HFFc6 (cell line): ENCODE measurements at places on chromosomes 2 and 18.
A peak's percentile ranks its signal among the peaks of the same experiment; 100 is the strongest.

DNA sequence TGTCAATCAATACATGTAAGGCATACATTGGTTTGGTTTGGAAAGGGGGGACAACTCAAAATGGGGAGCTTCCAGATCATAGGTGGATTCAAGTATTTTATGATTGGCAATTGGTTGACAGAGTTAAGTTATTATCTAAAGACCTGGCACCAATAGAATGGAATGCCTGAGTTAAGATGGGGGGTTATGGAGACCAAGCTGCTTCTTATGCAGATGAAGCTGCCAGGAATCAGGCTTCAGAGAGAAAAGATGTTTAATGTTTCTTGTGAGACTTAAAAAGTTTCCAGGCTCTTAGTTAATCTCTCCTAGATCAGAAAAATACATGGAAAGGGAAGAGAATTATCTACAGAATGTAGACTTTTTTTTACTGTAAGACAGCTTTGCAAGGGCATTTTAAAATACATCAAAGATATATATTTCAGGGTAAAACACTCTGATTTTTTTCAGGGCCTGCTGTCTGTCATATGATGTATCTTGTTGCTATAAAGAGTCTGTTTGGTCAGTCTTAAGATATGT is 1343.2 kb upstream of the LRRTM1 start:
- no peak for DNase-seq

- no peak for DNase-seq
Observed at GRCh38 chr2:146927080-146927711, 917.6 kb upstream of the ACVR2A start.

DNA sequence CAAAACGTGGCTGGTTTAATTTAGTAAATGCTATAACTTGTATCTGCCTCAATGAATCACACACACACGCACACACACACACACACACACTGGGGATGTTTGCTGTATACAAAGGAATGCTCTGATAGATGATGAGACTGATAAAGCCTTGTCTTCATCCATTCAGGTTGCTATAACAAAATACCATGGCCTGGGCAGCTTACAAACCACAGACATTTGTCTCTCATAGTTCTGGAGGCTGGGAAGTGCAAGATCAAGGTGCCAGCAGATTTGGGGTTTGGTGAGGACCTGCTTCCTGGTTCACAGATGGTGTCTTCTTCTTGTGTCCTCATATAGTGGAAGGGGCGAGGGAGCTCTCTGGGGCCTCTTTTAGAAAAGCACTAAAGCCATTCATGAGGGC is 149.5 kb upstream of the HDAC4 start:
- DNase-seq = peak; percentile 3

GRCh38 chr18:79896738-79897137 is 54.7 kb downstream of the SLC66A2 start:
- DNase-seq = no peak

GRCh38 chr2:158600155-158600802 is 143.5 kb downstream of the PKP4 start:
- DNase-seq = peak; percentile 88

- peak; percentile 56 for DNase-seq
Observed at GRCh38 chr2:238513346-238513745, 86.6 kb downstream of the ASB1 start.

DNA sequence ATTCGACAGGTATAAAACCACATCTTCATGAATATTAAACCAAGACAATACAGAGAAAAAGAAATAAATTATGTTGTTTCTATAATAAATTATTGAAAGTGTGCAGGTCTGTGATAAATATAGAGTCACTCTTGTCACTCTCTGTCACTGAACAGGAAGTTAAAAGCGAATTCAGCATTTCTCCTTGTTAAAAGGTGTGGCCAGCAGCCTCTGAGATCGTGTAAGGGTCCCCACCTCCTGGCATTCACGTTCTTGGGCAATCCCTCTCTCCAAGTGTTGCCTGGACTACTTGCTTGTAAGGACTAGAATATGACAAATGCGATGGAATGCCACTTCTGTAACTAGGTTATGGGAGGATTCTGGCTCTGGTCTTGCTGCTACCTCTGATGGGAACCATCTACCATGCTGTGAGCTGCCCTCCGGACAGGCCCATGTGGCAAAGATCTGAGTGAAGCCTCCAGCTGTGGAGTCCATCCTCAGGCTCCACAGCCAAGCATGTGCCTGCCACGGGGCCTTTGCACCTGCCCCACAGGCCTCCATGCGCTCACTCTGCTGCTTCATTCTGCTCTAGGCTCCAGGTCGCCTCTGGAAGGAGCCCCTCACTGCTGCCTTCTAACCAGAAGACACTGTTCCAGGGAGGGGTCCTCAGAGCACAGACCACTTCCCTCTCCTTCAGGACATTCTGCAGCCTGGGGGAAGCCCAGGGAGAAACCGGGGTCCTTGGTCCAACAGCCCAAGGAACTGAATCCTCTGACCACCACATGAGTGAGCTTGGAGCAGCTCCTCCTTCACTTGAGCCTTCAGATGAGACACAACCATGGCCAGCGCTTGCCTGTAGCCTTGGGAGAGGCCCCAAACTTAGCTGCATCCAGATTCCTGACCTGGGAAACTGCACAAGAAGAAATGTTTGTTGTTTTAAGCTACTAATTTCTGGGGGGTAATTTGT is 202.9 kb upstream of the HDAC4 start:
- no peak for DNase-seq

DNA sequence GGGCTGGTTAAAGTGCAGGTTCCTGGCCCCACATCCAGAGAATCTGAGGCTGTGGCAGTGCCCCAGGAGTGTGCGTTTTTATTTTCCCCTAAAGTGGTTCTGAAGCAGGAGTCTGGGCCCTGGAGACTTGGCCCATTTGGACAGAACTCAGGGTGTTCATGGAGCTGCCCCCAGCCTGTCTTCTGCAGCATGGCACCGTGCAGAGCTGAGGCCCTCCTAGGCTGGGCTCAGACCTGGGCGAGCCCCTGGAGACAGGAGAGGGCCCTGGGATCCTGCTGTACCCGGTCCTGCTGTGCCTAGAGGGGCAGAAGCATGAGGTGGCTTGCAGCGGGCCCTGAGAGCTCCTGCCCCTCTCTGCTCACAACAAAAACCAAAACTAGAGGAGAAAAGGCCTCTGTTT is 58.8 kb upstream of the B3GNT7 start:
- no peak for DNase-seq

- DNase-seq = no peak
Observed at GRCh38 chr18:38768504-38768903, 1202.9 kb upstream of the CELF4 start.

DNA sequence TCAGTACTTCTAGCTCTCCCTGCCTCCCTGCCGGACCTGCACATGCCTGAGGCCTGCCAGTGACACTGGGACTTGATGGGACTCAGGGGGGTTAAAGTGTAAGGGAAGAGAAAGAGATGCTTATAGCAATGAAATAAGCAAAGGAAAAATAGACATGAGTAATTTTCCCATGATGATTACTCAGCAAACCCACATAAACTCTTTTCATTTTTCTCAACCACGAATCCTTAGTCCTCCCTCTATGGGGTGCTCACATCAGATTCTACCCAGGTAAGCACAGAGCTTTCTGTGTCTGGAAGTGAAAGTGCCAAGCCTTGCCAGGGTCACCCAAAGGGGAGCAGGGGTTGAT is 44.8 kb upstream of the ANKRD62 start:
- peak; percentile 2 for DNase-seq

DNA sequence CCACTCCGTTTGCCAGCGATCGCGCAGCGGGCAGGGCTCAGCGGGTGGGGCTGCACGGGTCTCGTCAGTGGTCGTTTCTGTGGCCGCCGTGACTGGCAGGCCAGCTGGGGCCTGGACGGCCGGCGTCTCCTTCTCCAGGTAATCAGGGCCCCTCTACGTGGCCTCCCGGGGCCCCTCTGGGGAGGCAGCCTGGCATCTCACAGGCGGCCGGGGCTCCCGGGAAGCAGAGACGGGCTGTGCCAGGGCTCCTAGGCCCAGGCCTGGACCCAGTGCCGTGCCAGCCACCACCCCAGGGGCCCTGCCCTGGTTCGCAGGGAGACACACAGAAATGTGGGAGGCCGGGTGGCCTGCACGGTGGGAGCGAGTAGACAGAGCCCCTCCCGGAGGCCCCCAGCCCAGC is 59.5 kb downstream of the NFATC1 start:
- no peak for DNase-seq

GRCh38 chr18:6521803-6522418 is 107.2 kb upstream of the L3MBTL4 start:
- DNase-seq = no peak

- DNase-seq = peak; percentile 39
Observed at GRCh38 chr2:187574969-187575750, 20.9 kb upstream of the TFPI start.

DNA sequence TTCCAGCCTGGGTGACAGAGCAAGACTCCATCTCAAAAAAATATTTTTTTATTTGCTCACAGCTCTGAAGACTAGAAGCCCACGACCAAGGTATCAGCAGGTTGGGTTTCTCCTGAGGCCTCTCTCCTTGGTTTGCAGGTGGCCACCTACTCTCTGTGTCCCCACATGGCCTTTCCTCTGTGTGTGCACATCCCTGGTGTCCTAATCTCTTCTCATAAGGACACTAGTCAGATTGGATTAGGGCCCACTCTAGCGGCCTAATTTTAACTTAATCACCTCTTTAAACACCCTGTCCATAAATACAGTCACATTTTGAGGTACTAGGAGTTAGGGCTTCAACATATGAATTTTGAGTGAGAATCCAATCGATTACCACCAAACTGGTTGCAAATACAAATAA is 2.0 kb upstream of the RAB3GAP1 start:
- DNase-seq = no peak

- DNase-seq = no peak
Observed at GRCh38 chr2:118179445-118179844, 91.2 kb downstream of the INSIG2 start.

DNA sequence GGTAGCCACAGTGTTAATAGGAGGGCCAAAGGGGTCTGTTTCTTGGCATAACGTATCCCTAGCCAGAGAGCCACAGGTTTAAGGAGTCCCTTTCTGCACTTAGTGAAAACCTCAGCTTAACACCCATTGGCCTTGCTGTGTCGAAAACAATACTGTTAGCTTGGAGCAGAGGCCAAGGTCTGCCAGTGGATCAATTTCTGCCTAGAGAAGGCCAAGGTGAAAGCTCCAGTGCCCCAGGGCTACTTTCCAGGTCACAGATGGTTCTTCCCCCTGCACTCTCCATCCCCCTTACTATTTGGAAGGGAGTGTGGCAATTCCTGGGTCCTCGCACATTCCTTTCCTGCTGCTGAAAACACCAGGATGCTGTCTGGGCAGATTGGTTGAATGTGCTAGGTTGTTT is 74.8 kb upstream of the TNP1 start:
- DNase-seq = no peak

DNA sequence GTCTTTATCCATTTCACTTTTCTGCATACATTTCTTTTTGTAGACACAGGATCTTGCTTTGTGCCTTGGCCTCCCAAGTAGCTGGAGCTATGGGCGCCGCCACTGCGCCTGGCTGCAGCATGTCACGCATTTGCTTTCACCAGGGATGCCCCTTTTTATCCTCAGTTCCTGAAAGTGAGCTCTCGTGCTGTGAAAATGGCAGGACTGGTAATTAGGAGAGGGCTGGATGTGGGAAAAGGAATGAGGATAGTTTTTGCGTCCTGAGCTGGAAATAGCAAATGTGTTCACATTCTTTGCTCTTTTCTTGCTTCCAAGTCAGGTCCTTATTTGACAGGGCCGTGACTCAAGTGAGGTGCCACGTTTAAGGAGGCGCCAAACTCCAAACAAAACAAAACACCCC is 104.6 kb downstream of the LDLRAD4 start:
- DNase-seq = no peak

DNA sequence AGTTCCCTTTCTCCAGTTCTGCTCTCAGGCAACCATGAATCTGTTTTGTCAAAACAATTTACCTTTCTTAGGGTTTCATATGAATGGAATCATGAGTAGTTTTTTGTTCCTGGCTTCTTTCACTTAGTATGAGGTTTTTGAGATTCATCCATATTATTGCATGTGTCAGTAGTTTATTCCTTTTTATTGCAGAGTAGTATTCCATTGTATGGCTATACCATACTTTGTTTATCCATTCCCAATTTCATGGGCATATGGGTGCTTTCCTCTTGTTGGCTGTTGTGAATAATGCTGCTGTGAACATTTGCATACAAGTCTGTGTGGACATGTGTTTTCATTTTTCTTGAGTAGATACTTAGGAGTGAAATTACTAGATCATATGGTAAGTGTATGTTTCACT is 46.0 kb downstream of the SANBR start:
- no peak for DNase-seq

DNA sequence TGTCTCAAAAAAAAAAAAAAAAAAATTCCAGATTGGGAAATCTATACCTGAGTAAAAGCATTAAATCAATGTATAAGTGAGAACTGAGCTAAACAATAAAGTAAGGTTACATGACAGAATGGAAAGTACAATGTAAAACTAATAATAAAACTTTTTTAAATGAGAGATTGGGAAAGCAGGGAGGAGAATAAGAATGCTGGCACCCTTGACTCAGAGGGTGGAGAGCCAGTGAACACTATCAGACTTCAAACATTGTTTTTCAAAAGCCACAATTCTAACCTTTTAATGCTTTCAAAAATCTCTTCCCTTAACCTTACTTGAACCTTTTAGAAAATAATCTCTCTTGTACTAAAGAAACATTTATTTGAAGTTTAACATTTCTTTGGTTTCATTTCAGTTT is 63.5 kb downstream of the TBC1D8 start:
- DNase-seq = no peak
